BJ (cell line): ENCODE measurements at places on chromosomes 16 and 17. TPM values are rescaled to one million over a fixed set of nuclear protein-coding genes. Genes with fewer than 3 reads are reported as not detected.

FBXO39 gene
- 0.04 and 0.07 TPM in 2 replicates for polyA plus RNA-seq

ENPP7 gene
- polyA plus RNA-seq = not detected in 2 replicates

DNA sequence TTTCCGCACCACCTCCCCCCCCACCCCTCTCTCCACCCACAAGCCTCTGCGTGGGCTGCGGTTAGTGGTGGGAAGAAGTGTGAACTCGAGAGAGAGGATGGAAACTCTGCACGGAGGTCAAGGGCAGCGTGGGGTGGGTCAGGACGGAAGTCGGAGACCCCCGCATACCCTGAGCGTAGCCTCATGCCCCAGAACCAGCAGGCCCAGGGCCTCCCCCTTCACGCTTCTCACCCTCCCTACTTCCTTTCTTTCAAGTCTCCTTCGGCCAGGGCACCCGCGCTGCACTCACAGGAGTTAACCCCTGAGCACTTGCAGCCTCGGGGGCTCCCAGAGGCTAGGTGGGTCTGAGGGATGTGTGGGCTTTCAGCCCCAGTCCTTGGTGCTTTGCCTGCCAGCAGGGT is 9.2 kb downstream of the TBKBP1 start:
- no peak for DNase-seq

DNA sequence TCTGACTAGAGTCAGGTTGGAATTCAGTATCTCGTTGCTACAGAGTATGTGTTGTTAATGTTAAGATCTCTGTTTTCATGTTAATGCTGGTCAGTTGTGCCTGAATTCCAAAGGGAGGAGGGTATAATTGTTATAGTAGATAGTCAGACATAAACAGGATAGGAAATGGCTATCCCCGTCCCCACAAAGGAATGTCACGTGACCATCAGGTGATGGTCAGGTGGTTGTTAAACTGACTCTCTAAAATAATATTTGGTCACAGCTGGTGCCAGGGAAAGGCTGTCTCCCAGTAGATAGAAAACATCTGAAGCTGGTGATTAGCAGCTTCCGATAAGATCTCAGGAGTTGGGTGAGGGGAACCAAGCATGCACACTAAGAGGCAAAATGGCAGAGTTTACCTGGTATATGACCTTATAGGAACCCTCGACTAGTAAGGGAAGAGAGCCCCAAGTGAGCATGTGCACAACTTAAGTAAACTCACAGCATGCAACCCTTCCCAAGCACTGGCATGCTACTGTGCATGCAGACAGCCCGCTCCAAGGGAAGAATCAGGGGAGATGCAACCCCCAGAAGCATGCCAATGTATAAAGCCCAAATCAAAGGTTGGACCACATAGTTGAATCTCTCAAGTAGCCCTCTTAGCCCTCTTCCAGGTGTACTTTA is 27.4 kb upstream of the SLC6A2 start:
- no peak for DNase-seq

- no peak for DNase-seq
Measured at GRCh38 chr16:88909431-88910210, 43.2 kb upstream of the PABPN1L start.

DNA sequence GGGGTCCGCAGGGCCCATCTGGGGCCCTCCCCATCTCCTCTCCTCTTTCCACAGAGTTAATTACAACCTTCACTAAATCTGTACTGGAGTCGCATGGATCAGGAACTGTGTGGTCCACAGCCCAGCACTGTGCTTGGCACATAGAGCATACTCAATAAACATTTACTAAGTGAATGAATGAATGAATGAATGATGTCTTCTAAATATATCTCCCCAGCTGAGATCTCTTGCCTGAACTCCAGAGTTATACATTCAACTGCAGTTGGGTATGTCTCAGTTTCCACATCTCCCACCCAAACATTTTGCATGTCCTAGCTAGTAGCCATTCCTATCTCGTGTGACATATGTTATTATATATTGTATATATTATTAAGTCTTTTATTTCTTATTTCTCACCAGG is 28.7 kb upstream of the IL21R start:
- no peak for DNase-seq
